ENCODE measurements at places on chromosomes 12 and 14.

GRCh38 chr12:63809566-63809965 is 29.9 kb downstream of the RXYLT1 start:
- DNase-seq, result no peak

DNA sequence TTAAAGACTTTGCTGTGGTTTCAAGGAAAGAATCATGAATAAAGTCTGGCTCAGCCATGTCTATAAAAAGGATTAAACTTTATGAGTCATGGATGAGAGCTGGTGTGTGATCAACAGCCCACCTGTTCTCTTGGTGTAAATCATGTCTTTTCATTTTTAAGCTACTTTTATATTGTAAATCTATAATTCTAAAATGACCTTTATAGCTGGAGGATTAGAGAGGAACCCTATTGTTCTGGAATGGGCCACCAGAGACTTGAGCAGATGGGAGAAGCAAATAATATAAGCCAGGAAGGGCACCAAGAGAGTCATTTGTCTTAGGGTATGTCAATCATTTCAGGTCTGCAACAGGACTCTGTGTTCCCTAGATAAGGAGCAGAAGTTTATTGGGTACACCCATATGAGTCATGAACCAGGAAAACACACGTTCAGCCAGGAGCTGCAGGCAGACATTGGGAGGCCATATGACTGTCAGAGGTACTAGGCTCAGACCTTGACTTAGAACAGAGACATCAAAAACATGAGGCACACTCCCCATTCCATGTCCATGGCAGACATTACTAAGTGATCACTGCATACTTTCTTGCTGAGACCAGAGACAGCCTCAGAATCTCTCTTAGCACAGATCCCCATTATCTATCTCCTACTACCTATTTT is 49.3 kb downstream of the NDUFA12 start:
- no peak for DNase-seq

DNA sequence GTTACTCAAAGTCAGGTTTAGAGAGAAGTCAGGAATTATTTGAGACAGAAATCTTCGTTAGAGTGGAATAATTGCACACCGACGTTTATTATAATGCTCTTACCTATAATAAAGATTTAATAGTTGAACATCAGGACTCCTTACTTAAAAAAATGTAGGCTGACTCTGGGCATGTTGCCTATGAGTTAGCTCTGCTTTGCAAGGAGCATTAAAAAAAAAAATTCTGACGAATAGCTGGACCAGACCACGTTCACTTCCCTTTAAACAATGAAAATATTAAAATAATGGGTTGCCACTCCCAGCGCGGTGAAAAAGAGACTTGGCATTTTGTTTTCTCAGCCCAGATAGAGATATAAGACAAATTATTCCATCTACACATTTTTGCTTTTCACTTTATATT is 574 bp upstream of the FANCM start:
- no peak for DNase-seq

DNA sequence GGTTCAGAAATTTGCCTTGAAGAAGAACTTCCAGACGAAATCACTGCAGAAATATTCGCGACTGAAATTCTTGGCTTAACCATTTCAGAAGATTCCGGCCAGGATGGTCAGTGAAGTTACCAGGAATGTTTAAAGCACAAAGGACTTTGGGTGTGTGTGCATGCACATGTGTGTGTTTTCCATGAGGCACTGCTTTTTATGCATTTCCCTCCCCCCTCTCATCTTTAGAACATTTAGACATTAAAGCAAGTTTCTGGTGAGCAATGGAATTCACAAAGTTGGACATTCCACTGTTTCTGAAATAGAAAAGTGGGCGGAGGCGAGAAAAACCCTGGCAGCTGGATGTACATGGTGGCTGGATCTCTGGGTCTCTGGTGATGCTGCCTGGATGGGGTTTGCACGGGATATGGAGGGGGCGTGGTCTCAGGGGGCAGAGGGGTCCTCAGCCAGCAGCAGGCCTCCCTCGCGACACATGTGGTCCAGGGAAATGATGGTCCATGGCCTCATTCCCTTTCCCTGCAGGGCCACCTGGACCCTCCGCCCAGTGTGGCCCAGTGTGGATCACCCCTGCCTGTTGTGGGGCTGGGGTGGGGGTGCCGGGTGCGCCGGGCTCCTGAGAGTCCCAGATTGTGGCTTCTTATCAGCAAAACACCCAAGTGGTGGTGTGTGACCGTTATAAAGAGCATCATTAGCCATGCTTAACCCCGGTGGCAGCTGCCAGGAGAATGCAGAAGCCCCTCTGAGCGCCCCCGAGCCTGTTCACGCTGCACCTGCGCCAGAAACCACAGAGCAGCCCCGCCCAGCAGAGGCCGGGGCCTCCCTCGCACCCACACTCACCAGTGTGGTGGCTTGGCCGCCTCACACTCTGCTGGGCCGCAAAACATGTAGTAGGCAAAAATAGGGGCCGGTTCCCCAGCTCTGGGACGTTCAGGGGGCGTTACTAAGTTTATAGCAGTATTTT is 17.8 kb upstream of the BCL7A start:
- DNase-seq, result no peak

GRCh38 chr14:53304726-53305381 is 151.7 kb upstream of the DDHD1 start:
- DNase-seq, result no peak

GRCh38 chr14:24066496-24067132 is 4.7 kb upstream of the CPNE6 start:
- no peak for DNase-seq

DNA sequence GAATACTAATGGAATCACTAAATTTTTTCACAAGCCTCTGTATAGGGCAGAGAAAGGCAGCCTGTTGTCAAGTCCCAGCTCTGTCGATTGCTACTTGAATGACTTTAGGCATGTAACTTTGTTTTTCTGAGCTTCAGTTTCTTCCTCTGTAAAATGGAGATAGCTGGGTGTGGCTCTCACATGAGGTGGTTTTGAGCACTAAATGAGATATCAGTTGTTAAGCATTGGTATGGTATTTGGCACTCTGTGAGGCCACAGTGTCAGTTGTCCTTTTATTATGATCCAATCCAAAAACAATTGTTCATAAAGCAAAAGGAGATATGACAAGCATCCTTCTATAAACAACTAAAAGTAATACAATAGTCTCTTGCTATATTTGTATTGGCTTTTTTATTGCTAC is 120.6 kb downstream of the DUSP6 start:
- DNase-seq, result no peak

- DNase-seq, result no peak
Measured at GRCh38 chr14:57833323-57833722, 32.6 kb downstream of the SLC35F4 start.

DNA sequence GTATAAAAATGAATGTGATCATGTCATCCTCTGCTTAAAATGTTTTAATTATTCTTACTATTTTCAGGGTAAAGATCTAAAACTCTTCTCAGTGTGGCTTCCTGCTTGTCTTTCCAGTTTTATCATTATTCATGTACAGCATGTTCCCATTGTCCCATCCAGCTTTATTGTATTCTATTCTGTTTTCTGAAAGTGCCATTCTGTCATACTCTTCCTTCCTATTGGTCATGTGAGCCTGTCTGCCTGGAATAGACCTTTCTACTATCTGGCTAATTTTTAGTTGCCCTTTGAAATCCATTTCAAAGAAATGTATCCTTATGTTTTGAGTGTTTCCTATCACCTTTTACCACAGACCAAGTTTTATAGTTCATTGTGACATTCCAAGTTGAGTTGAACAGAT is 34.9 kb downstream of the PALS1 start:
- DNase-seq, result no peak

GRCh38 chr14:20662968-20663732 is 21.2 kb upstream of the RNASE4 start:
- DNase-seq, result peak; percentile 76
